C1 segment of cervical spinal cord (tissue), 14 donors: ENCODE measurements at places on chromosomes 4 and X.
A peak's percentile ranks its signal among the peaks of the same experiment; 100 is the strongest.

GRCh38 chrX:47384502-47384901 is 14.1 kb downstream of the ZNF157 start:
- DNase-seq: peak; percentile 41

GRCh38 chr4:24949970-24950369 is 37.1 kb upstream of the CCDC149 start:
- no peak for DNase-seq

- DNase-seq: no peak
These were observed 145.4 kb downstream of the QDPR start for GRCh38 chr4:17366496-17366895.

DNA sequence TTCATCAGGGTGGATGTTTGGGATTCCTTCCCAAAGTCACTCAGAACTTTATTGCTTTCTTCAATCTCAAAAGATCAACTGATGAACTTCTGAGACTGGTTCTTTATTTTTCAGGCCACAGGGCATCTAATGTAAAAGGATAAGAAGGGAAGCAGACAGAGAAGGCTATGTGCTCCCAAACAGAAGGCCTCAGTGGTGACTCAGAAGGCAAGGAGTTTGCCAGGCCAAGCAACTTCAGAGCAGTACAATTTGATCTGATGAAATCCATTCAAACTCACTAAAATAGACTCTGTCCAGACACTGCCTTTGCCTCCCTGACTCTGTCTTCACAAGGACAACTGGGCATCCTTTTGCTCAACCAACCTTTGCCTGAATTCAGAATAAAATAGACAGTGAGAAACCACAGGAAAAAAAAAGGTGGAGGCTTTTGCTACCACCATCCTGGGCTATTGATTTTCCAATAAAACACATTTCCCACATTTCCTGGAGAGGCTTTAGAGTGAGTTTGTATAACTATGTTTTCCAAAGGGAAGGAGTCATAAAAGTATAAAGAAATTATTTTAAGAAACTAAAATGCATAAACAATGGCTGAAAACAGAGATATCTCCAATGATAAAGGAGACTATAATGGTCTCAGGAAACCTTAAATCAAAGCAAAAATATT is 55.2 kb downstream of the ARHGEF6 start:
- DNase-seq: no peak

- no peak for DNase-seq
These were observed 1243.8 kb upstream of the ADGRL3 start for GRCh38 chr4:59956366-59956765.

GRCh38 chr4:71360844-71361243 is 22.0 kb downstream of the SLC4A4 start:
- no peak for DNase-seq

DNA sequence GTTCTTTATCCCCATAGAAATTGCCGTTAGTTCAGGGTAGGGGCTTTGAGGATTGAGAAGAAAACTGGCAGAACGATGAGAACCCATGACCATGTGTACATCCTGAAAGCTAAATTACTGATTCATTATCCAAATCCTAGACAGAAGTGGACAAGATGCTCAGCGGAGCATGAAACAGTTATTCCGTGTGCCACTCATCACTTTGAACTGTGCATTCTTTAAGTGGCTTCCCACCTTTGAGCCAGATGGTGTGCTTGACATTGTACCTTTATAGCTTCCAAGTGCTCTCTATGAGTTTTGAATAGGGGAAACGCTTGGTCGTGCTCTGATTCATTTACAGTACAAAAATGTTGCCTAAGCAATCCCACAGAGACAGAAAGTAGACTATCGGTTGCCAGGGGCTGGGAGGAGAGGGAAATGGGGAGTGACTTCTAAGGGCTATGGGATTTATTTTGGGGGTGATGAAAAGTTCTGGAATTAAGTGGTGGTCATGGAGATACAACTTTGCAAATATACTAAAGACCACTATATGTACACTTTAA is 100.0 kb downstream of the DOCK11 start:
- no peak for DNase-seq

- no peak for DNase-seq
These were observed 9.7 kb upstream of the SYP start for GRCh38 chrX:49209434-49210251.

DNA sequence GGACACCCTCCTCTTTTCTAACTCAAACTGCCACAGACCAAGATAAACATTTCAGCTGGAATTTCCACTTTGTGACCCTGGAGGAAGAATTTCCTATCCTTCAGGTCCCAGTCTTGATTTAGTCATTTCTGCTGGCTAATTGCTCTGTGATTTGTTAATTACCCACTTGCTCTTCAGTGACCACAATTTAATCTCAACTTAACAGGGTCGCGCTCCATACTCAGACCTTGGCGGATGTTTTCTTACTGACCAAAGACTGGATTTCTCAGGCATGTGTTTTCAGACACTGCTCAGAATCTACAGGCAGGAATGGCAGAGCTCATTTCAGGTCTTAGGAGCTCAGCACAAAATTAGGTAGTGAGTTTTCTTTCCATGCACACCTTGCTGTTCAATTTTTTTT is 188.9 kb downstream of the ASMT start:
- no peak for DNase-seq

DNA sequence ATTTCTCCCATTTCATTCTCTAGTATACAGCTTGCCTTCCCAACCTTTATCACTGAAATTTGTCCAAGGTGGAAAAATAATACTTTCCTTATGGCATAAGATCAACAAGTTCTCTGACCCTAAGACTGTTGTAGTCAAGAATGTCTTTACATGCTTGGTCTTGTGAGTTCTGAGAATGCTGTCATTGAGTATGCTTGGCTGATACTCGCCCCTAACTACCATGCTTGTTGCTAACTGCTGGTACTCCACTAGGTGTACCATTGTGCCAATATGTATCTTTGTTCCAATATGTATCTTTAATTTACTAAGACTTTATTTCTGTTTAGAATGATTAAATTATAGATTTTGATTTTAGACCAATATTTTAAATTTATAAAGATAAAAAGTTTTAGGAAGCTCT is 796.4 kb downstream of the PCDH7 start:
- no peak for DNase-seq
